ENCODE measurements at places on chromosomes 5 and 9.
A peak's percentile ranks its signal among the peaks of the same experiment; 100 is the strongest.

GRCh38 chr5:88818296-88818695 is 64.7 kb downstream of the MEF2C start:
- no peak for DNase-seq

GRCh38 chr5:179836225-179837019 is 15.7 kb downstream of the SQSTM1 start:
- peak; percentile 27 for DNase-seq

DNA sequence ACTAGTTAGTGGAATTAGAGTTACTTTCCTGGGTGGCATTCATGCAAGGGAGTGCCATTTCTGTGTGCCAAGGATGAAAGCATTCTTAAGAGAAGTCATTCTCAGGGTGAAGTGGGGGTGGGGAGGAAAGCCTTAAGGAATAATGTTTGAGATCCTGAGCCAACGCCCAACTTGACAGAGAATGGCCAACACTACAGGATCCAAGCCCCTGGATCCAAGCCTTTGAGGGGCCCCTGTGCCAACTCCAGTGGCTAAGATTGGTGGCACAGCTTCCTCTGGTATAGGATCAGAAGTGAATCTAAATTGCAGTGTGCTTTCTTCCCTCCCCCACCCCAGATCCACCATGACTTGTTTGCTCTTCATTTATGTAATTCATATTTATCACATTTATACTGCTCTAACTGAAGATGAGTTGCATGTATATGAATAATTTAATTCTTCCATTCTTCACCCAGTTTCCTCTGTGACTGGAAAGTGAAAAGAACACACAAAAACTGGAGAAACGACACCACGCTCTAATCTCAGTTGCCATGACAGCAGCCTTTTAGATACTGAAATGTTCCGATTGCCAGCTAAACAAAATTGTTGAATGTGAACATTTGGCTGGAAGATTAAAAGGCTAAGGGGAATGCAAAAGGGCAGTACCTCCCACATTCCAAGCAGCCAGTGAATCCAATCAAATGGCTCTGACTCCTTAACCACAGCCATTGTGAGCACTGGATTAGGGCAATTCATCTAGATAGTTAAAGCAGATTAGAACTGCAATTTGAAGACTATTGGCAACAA is 4.5 kb downstream of the ZNF608 start:
- no peak for DNase-seq

DNA sequence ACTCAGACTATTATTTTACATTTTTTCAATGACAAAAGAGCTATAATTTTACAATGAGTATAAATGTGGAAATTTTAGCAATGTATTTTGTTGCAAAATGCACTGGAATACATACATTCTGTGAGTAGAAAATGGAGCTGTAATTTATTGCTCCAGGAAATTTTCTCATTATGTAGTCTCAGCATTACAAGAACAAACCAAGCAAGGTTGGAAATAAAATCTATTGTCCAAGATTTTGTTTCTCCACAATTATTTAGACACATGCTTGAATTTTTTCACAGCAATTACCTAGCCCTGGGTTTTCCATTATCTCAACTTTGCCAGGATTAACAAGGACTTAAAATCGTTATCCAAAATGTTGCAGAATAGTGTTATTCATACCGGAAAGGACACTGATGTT is 820.1 kb downstream of the CDH12 start:
- no peak for DNase-seq

GRCh38 chr5:10941900-10942299 is 180.9 kb upstream of the DAP start:
- DNase-seq, result no peak

DNA sequence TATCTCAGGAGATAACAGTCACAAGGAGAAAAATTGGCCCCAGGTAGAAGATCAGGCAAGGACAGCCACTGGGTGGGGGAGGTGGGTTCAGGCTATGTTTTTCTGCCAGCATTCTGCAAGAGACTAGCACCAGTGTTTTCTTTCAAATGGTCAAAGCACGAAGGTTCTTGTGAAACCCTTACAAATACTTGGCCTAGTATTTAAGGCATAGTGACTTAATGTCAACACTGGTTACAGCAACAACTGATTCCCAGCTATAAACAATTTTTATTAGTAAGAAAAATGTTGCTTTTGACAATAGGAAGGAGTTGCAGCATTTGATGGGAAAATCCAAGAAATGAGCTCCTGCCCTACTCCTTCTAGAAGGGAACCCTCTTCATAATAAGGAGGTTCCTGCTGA is 349.6 kb downstream of the SLIT3 start:
- no peak for DNase-seq

DNA sequence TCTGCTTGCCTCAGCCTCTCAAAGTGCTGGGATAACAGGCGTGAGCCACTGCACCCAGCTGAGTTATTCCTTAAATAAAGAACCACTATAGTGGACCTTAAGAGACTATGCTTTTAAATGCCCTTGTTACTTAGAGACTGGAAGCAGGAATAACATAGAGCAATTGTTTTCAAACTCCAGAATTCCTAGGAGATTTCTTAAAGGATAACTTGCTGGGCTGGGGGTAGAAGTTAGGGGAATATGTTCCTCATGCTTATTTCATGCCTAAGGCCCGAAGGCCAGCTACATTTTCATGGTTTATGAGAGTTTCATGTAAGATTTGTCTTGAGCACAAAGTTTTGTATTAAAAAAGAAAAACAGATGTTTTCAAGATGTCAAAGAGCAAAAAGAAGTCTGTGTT is 48.2 kb downstream of the CSNK1A1 start:
- no peak for DNase-seq

DNA sequence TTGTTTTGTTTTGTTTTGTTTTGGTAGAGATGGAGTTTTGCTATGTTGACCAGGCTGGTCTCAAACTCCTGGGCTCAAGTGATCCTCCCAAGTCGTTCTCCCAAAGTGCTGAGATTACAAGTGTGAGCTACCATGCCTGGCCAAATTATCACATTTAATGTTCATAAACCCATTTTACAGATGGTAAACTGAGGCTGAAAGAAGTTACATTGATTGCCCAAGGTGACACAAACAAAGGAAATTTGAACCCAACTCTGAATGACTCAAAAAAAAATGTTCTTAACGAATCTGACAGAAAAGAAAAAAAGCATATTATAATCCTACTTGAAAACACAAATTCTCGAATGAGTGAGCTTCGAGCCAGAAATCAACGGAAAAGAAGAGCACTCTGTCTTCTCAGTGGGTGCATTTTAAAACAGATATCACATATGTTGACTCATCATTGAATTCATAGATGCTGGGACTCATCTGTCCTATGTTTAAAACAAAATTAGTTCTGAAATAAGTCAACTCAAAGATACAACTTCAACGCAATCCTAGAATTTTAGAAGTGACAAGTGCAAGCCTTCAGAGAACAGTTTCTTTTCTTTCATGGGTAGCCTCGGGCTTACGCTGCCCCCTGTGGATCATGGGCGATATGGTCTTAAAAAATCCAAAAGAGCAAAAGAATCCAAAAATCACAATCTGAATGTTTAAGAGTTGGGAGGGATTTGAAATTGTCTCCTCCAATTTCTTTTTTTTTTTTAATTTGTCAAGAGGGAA is 28.4 kb downstream of the TIMD4 start:
- no peak for DNase-seq

GRCh38 chr9:89853161-89853560 is 248.3 kb downstream of the GADD45G start:
- no peak for DNase-seq

DNA sequence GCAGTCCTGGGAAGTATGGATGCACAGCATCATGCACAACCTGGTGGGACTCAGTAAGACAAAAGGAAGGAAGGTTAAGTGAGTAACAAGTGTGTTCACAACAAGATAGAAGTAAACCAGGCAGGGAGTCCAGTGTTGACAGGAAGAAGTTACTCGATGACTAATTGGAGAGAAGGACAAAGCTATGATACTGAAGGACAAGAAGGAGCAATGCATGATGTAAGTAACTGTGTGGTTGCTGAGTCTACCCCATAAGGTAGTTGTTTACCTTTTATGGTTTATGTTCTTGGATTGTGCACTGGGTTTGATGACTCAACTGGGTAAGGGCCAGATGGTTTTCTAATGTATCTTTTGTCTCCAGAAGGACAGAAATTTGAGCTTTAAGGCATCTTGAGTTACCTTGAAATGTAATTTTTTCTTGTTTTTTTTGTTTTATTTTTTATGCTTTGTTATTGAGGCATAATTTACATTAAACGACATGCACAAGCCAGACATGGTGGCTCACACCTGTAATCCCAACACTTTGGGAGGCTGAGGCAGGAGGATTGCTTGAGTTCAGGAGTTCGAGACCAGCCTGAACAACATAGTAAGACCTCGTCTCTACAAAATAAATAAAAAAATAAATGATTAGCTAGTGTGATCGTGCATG is 89.2 kb upstream of the CAST start:
- DNase-seq, result no peak

DNA sequence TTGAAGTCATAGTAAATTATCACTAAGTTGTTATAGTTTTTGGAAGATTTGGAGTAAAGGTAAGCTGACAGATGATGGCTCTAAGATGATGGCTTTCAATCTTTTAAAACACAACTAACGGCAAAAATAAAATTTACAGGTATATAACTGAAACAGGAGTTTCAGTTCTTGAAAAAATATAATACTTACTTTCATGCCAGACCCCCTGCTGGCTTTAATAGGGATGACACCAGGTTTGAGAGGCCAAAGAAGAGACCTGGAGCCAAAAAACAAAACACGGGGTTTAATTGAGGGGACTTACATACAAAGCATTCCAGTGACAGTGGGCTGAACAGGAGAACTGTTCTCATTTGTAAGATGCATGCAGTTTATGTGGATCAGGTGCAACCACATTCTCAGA is 301.7 kb upstream of the PCSK5 start:
- DNase-seq, result no peak

DNA sequence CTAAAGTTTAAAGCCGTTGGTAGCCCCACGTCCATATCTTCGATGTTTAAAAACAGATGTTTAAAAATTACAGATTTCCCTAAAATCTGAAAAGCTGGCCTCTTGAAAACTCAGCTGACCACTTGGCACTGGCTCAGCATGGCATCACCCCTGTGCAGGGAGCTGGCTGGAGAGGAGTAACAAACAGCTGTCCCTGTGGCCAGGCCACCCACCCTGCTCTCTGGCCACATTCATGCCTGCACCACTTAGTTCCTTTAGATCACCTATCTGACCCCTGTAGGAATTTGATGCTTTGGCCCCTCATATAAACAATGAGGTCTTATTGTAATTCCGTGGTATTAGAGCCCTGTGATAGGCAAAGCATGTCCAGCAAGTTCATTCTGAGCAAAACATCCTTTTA is 107.5 kb downstream of the FRMD3 start:
- DNase-seq, result no peak

GRCh38 chr5:133370036-133370831 is 242.1 kb downstream of the FSTL4 start:
- no peak for DNase-seq

DNA sequence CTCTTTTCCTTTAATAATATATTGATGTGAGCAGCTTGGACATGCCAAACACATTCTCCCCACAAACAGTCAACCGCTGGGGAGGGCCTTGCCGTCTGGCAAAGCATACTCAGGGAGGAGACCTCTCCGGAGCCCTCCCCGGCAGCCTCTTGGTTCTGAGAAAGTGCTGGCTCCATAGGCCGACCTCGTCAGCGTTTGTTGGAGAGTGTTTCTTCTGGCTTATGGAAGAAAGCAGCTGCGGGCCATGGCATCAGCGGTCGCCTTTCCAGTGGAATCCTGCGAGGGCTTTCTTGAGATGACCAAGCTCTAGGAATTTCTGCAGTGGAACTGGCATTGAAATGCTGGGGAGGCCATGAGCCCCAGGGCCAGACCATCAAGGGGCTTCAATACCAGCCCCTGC is 405.7 kb upstream of the IRX4 start:
- no peak for DNase-seq

- no peak for DNase-seq
Measured at GRCh38 chr5:164296603-164297080, 791.2 kb downstream of the MAT2B start.

GRCh38 chr9:127162046-127162863 is 39.8 kb upstream of the ANGPTL2 start:
- DNase-seq, result no peak

DNA sequence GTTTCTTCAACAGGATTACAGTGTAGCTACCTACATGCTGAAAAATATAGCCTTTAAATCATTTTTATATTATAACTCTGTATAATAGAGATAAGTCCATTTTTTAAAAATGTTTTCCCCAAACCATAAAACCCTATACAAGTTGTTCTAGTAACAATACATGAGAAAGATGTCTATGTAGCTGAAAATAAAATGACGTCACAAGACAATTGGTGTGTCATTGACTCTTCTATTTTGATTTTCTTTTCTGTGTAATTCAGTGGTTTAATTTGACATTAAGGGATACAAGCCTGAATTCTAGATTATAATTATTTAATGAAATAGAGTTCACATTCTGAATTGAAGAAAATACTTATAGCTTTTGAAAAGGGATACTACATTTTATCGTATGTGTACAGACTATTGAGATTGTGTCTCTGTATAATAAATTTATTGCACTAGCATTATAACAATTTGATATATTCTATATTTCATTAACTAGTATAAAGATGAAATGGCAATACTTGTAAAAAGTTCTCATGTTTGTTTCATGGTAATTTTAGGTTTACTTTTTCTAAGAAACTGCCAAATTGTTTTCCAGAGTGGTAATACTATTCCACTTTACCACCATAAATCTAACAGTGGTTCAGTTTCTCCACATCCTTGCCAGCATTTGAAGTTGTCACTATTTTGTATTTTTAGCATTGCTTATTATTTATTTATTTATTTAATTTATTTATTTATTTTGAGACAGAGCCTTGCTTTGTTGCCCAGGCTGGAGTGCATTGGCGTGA is 18.7 kb downstream of the ANXA1 start:
- DNase-seq, result no peak

- DNase-seq, result no peak
Measured at GRCh38 chr5:159581502-159582249, 251.4 kb upstream of the IL12B start.

- no peak for DNase-seq
Measured at GRCh38 chr5:170219615-170220014, 13.2 kb upstream of the C5orf58 start.

DNA sequence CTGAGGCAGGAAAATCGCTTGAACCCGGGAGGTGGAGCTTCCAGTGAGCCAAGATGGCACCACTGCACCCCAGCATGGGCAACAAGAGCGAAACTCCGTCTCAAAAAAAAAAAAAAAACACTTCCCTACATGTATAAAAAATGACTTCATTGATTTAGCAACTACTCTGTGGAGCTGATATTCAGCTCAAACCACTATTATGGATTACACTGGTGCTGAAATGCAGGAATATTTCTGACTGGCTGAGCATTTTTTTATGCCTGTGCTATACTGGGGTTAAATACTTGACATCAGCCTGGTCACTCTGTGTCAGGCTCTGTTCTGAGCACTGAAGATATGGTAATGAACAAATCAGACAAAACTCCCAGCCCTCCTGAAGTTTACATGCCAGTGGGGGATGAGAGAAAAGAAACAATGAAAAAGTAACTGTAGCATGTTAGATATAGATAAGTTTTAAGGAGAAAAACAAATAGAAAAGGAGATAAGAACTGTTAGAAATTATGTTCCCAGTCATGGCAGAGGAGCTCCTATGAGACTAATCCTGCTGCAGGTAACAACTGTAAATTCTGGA is 22.6 kb upstream of the TTC39B start:
- no peak for DNase-seq

Data from stimulated activated CD8-positive, alpha-beta memory T cell treated with anti-CD3 and anti-CD28 coated beads, Interleukin-7, amount 100 ng/mL, for 1 hour (primary cell).